ENCODE measurements at places on chromosomes 2 and 18. TPM values are rescaled to one million over a fixed set of nuclear protein-coding genes. Genes with fewer than 3 reads are reported as not detected.

DNA sequence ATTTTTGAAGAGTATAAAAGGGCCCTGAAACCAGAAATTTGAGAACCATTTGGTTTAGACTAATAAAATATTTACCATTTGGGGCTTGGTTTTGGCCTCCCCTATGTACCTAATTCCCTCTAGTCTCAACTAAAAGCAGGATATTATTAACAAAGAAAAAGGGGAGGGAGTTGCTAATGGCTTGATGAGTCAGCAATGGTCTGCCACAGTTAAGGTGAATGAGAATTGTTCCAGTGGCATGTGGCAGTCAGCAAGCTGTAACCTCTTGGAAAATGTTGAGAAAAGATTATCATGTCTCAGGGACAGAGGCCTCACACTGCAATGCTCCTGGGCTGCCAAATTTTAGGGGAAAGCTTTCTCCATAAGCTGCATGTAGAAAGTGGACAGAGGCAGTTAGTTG is 20.1 kb upstream of the SLC39A10 start:
- no peak for DNase-seq

DNA sequence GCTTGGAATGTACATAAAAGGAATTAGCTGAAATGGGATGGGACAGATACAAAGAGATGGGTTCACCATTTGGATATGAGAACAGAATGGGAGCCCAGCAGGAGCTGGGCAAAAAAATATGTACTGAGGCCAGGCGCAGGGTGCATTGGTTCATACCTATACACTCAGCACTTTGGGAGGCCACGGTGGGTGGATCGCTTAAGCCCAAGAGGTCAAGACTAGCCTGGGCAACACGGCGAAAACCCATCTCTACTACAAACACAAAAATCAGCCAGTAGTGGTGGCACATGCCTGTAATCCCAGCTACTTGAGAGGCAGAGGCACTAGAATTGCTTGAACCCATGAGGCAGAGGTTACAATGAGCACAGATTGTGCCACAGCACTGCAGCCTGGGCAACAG is 30.4 kb downstream of the SCN7A start:
- DNase-seq, result no peak

GRCh38 chr18:70454704-70455322 is 166.0 kb downstream of the SOCS6 start:
- DNase-seq, result peak; percentile 19

- DNase-seq, result no peak
Measured at GRCh38 chr2:199442173-199442572, 15.6 kb downstream of the SATB2 start.

DNA sequence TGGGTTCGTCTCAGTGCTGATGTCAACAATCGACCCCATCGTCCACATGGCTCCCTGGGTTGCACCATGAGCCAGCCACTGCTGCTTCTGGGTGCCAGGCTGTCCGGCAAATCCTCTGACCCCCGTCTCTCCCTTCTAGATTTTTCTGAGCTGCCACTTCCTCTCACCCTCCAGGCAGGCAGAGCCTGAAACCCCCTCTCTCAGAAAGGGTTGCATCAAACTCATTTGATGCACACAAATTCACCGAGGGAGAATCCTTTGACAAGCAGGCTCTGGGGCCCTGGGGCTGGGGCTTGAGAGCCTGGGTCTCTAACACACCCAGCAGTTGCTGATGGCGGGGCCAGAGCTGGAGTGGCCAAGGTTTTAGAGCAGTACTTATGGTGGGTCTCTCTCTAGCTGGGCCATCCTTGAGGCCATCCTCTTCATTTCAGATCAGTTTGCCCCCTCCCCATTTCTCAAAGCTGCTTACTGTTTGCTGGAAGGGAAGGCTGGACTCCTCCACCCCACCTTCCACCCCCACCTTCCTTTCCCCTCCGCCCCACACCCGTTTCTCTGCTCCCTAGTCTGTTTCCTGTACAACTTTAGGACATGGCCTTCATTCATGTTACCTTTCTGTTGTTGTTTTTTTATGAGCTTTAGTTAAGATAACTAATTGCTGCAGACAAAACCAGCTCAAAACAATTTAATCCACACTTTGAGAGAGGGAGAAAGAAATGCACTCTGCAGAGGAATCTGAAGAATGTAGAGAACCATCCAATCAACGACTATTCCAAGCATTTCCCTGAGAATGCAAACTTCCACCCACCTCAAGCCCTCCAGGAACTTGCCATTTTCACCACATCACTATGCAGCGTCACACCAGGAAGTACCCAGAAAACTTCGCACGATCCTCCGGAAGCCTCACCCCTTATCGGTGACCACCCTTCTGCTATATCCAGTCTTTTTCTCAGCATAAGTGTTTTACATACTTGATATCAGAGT is 69.5 kb downstream of the ARL4C start:
- DNase-seq, result no peak

DNA sequence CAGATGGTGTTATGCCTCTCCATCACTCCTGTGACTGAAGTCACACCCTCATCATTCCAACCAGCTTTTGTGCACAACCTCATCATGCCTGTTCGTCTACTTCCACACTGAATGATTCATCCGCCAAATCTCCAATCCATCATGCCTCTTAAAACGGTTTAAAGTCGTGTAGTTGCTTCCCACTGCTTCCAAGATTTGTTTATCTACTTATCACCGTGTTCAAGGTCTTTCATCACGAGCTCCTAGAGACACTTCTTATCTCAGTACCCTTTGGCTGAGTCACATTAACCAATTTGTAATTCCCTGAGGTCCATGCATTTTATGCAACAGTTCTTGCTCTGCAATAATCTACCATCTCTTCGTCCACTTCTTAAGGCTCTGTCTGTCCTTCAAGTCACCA is 592.3 kb upstream of the ID2 start:
- DNase-seq, result no peak

DNA sequence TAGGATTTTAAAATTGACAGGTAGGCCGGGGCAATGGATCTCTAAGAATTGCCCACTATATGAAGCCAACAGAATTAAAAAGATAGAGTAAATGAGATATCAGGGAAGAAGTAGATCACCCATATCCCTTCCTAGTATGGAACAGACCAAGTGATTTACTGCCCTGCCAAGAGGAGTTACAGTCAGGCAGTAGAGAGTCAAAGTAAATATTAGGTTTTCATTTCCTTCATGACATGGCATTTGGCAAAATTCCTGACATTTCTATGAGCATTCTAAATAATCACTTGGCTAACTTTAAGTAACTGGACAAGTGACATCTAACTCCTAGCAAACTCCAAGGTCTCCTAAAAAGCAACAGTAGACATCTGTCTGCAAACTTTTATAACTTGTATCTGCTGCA is 33.5 kb downstream of the GALNT5 start:
- no peak for DNase-seq

DNA sequence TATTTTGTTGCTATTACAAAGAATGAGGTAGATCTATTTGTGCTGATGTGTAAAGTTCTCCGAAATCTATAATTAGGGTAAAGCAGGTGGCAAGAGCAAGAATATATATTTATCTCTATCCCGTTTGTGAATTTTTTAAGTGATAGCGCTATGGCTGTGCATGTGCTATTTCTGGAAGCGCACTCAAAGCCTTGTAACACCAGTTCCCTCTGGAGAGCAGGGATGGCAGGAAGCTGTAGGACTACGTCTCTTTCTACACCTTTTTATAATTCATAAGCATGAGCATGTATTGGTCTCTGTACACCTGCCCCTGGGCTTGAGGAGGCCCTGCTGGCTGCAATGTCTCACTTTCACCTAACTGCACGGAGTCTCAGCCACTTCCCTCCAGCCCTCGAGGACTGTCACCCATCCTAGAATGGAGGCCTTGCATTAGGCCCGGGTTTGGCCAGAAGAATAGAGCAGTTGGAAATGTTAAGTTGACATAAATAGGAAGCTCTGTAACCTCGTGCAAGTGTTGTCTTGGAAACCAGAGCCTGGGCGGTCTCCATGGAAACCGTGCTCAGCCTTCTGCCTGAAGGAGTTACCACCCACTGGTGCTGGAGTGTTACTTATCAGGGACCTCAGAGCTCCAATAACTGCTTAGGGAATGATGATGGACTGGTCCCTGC is 20.9 kb downstream of the ITM2C start:
- DNase-seq, result no peak

DNA sequence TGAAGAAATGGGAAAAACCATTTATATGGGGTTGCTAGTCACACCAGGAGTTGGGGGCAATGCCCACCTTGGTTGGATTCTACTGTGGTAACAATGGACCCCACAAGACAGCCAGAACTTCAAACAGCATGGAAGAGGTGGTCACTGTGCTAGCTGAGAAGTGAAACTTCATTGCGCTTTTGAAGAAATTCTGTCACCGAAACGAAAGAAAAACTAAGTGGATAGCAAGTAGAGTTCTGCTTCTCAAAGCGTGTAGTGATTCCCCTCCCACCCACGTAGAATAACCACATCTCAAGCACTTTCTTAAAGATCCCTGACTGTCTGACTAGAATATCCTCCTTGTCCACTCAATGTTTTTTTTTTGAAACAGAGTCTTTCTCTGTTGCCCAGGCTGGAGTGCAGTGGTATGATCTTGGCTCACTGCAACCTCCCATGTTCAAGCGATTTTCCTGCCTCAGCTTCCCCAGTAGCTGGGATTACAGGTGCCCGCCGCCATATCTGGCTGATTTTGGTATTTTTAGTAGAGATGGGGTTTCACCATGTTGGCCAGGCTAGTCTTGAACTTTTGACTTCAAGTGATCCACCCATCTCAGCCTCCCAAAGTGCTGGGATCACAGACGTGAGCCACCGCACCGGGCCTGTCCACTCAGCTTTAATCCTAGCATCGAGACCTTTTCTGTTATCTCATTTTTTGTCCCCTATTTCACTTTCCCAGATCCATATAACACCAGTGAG is 30.1 kb upstream of the CCL20 start:
- no peak for DNase-seq

DNA sequence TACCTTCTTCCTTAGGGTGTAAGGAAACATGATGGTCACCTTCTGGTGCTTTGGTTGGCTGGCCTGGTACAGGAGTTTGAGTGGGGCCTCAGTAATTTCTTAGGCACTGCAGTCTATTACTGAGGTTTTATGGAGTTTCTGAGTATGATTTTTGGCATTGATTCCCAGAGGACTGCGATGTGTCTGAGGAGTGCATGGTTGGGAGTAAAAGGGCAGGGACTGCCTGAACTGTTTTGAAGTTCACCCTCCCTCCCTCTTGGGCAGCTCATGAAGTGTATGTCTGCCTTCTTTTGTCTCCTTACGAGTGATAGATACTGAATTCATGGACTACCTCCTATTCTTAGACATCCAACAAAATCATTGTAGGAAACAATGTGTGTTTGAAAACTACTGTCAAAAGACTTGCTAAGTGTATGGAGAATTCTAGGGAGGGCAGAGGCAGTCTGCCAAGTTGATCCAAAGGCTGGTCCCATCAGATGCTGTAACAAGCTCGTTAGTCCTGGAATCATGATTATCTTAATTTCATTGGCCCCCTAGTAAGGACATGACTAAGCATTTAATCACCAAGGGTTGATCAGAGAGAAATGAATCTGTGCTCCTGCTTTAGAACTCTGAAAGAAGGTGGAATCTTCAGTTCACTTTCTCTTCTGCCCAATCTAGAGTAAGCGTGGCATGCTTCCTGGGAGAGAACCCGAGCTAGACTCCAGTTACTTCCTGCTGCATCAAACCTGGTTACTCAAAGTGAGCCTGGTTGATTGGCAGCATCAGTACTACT is 26.5 kb downstream of the LYPD6B start:
- no peak for DNase-seq

- DNase-seq, result no peak
Measured at GRCh38 chr18:73249030-73249429, 381.2 kb upstream of the NETO1 start.

GRCh38 chr2:26456440-26457250 is 21.3 kb downstream of the OTOF start:
- no peak for DNase-seq

- no peak for DNase-seq
Measured at GRCh38 chr2:85839461-85839860, 49.3 kb downstream of the ST3GAL5 start.

GRCh38 chr2:151192681-151193080 is 69.0 kb downstream of the RBM43 start:
- DNase-seq, result no peak

- no peak for DNase-seq
Measured at GRCh38 chr18:62536005-62536404, 13.2 kb downstream of the ZCCHC2 start.

- no peak for DNase-seq
Measured at GRCh38 chr2:189379731-189380261, 61.5 kb upstream of the WDR75 start.

DNA sequence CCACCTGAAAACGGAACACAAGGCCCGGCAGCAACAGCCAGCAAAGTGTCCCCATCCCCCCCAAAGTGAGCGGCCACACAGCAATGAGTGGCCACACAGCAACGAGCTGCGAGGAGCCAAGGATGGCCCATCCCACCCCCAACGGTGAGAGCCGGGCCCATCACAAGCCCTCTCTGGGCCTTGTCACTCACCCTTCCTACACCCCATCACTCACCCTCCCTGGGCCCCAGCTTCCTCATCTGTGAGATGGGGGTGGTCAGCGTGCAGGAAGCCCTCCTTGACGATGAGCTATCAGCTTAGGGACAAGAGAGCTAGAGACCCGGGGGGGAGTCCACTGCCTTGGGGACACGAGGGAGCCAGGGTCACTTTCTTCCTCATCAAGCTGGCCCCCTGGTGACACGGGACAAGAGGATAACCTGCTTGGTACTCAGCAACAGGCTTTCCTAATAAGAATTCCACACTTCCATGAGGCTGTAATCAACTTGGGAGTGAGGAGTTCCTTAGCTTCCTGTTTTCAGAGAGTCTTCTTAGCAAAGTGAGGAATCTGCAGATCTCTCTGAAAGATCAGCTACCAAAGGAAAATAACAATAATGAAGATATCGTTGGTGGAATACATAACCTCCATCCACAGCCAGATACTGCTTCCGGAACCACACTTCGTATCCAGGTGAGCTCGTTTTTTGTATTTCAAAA is 92.8 kb downstream of the HDAC4 start:
- no peak for DNase-seq

DNA sequence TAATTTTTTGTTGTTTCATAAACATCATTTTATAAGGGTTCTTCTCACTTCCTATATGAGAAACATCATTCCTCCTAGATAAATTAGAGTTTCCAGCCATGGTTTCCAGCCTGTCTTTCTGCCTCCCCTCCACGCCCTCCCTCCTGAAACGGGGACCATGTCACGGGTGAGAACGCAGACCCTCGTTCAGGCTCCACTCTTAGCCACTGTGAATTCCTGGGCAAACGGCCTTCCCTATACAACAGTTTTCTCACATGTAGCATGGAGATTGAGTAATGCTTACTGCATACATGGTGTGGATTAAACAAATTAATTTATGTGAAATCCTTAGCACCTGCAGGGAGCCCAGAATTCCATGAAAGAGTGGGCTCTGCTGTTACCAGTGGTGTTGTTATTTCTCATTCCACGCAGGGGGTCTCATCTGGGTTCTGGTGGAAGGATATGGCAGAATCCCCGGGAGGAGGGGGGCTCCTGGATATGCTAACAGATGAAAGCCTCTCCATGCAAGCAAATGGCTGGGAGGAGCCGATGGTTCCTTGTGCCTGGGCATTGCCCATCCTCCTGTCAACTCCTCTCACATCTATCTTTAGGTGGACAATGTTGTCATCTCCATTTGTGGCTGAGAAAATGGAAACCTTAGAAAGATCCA is 54.0 kb upstream of the TWIST2 start:
- DNase-seq, result peak; percentile 68

The TGFA gene
- 78.3 TPM for total RNA-seq

The NYAP2 gene
- not detected for total RNA-seq

The PSMG2 gene
- 64.8 TPM for total RNA-seq

The ZNF142 gene
- total RNA-seq, result 15.2 TPM

The VWC2L gene
- total RNA-seq, result not detected

The CLEC4F gene
- total RNA-seq, result 0.64 TPM

The MARCHF7 gene
- 95.7 TPM for total RNA-seq

The TUBA4B gene
- not detected for total RNA-seq

The DSC2 gene
- 35.7 TPM for total RNA-seq
